ENCODE measurements at places on chromosomes 6 and 20.

- no peak for DNase-seq
These were observed 38.7 kb downstream of the GTF2H5 start for GRCh38 chr6:158206740-158207421.

GRCh38 chr20:41300886-41301285 is 16.6 kb downstream of the ZHX3 start:
- DNase-seq = no peak

DNA sequence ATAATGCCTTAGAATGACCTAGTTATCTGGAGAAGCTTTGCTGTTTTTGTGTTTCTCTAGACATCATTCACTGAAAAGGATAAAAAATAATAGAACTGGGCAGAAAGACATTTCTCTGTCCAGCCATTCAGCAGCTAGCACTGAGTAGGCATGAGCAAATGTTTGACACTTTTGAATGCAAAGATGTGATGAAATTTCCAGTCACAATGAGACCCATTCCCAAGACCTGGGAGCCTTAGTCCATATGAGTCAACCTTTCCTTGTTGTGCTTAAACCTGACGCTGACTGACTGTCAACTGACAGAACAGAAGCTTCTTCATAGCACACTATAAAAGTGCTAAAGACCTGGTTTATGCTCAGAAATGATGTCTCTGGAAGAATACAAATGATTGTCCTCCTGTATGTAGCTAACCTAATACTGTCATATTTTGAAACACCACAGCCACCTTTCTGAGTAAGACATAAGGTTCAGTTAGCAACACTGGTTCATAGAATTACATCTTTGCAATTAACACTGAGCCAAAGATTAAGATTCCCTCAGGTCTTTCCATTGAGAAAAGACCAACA is 17.1 kb downstream of the RALGAPA2 start:
- no peak for DNase-seq

- DNase-seq = no peak
These were observed 73.4 kb upstream of the FBXO30 start for GRCh38 chr6:145887969-145888368.

DNA sequence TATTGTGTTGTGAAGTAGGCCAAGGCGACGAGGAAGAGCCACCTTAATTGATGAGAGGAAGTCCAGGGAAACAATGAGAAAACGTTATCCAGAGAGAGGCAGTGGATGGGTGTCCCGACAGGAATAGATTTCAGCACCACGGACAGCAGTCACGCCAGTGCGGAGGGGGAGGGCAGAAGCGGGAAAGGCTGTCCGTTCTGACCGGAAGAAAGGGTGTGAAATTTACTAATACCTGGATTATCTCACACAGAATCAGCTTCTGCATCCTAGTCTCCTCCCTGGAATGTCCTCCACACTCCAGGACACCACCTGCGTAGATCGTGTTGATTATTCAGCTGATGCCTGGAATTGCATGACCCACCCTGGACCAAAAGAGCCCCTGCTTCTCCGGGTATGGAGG is 7.4 kb upstream of the BPIFA3 start:
- peak; percentile 41 for DNase-seq

DNA sequence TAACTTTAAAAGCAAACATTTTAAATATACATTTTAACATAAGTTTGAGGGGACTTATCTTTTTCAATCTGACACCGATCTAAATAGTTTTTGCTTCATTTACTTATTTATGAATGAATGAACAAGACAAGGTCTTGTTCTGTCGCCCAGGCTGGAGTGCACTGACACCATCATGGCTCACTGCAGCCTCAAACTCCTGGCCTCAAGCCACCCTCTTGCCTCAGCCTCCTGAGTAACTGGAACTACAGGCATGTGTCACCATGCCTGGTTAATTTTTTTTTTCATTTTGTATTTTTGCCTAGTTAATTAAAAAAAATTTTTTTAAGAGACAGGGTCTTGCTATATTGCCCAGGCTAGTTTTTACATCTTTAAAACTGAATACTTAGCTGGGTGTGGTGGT is 25.4 kb downstream of the FBXO9 start:
- no peak for DNase-seq

GRCh38 chr6:128597956-128598355 is 77.6 kb upstream of the PTPRK start:
- DNase-seq = no peak

DNA sequence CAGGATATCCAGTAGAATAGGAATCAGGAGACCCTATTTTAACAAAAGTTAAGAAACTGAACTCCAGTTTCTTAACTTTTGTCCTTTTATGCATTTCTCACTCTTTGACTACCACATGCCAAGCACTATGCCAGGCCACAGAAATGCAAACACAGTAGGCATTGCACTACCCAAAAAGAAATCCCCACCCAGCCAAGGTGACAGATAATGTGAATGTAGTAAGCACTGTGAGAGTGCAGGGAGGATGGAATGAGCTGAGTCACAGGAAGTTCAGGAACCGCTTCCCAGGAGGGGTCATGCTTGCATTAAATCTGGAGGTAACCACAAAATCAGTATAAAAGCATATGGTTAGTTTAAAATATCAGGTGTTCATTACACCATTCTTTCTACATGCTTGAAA is 20.1 kb upstream of the FAM83C start:
- peak; percentile 89 for DNase-seq

- no peak for DNase-seq
These were observed 277.7 kb upstream of the QKI start for GRCh38 chr6:163136681-163137397.

DNA sequence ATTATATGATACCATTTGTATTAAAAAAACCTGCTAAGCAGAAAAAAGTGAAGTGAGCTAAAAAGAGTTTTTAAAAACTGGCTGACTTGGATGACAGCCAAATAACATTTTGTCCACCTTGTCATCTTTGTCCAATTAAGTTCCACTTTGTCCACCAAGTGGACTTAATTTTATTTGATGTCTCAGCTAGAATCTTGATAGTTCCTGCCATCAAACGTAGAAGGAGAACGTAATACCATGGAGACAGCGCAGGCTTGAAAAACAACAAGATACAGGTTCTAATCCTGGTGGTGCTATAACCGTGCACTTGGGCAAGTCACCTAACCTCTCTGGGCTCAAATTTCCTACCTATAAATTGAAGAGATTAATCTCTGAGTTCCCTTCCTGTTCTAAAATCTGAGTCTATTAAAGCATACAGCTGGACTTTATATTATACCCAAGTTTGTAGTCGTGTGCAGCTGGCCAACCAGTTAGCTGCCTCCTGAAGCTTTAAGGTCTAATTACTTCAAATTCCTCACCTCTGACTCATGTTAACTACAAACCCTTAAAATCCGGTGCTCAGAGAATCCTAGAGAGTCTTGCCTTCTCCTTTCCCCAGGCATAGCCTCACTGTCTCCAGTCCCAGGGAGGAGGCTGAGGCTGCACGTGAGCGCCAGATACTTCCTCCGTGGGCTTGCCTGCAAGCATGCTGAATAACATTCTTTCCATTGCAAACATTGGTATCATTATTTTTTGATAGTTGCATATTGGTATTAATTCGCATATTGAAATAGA is 16.8 kb downstream of the TMEM244 start:
- no peak for DNase-seq

GRCh38 chr20:49973981-49974380 is 8.8 kb upstream of the SNAI1 start:
- DNase-seq = no peak

- DNase-seq = no peak
These were observed 9.9 kb downstream of the PSMA7 start for GRCh38 chr20:62133051-62133845.

DNA sequence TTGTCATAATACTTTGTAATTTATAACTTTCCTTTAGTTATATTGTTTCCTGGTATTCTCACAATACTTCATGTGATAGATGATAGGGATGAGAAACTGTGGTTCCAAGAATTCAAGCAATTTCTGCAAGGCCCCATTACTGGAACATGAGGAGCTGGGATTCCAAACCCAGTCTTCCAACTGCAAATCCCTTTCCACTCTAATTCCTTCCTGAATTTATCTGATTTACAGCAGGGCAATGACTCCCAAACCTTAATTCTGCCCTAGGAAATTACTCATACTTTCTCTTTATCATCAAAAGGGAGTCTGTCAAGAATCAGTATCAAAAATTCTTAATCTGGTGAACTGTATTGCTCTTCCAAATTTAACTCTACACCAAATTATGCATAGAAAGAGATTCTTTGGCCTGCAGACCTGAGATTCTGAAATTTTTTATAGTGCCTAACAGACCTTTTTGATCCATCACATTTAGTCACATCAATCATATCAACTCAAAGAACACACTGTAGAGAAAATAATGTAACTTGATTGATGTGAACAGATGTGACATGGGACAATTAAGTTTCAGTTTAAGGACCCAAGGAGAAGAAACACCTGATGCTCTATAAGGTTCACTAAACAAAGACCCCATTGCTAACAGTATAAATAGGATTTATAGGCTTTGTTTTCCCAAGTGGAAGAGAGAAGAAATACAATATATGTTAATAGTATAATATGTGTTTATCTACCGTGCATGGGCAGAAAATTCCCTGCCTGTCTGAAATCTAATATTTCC is 41.5 kb upstream of the GJA1 start:
- no peak for DNase-seq
